ENCODE measurements at places on chromosomes 16 and 17.
A peak's percentile ranks its signal among the peaks of the same experiment; 100 is the strongest.

DNA sequence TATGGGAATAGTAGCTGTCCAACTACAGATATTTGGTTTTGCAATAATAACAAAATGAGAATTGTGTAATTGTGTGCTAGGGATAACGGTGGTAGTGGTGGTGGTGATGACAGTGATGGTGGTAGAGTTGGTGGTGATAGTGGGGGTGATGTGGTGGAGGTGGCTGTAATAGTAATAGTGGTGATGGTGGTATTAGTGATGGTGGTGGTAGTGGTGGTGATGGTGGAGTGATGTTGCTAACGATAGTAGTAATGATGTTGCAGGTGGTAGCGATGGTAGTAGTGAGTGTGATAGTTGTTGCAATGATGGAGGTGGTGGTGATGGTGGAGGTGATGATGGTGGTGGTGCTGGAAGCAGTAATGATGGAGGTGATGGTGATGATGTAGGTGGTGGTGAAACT, 94.4 kb downstream of the HS3ST3B1 start:
- no peaks in the 10 kb centered on the region for H3K4me1 ChIP-seq
- H3K27me3 ChIP-seq, result no peaks in the 10 kb centered on the region
- no peak for DNase-seq
- no peak overlapping the region for H3K4me3 ChIP-seq

DNA sequence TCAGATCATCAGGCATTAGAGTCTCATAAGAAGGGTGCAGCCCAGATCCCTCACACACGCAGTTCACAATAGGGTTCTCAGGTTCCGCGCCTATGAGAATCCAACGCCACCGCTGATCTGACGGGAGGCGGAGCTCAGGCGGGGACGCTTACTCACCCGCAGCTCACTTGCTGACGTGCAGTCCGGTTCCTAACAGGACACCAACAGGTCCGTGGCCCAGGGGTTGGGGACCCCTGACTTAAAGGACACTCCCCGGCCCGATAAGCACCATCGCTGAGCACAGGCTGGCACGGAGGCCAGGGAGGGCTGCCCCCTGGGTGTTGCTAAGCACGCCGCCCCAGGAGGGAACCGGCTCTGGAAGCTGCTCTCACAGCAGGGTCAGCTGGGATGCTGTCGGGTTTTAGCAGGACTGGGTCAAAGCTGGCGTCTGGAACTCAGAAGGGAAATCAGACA, 30.1 kb upstream of the BAHCC1 start:
- H3K4me3 ChIP-seq, result peak overlapping the region; percentile 3
- DNase-seq, result peak; percentile 32
- H3K36me3 ChIP-seq, result no peaks in the 10 kb centered on the region
- peaks cover 18% of the 10 kb centered on the region for H3K27me3 ChIP-seq

GRCh38 chr17:80261159-80261894, 675 bp downstream of the RNF213 start:
- H3K27me3 ChIP-seq, result no peaks in the 10 kb centered on the region
- peak overlapping the region; percentile 91 for H3K27ac ChIP-seq
- DNase-seq, result peak; percentile 89
- H3K4me1 ChIP-seq, result peaks cover 58% of the 10 kb centered on the region
- peaks cover 2% of the 10 kb centered on the region for H3K36me3 ChIP-seq

DNA sequence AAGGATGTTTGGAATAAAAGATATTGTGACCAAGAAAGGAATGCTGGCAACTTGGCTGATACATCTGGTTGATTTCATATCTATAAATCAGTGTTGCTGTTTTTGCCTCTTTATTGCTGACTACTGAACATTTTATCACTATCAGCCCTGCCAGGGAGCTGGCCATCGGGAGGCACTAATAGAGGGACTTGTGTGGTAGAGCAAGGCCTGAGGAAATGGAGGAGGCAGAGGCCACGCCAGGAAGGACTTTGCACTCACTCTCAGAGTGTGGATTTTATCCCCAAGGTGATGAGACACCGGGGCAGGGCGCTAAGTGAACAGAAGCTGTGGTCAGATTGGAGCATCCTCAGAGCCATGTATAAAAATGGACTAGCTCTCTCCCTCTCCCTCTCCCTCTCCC, 9.3 kb upstream of the CYB561 start:
- H3K27me3 ChIP-seq, result no peaks in the 10 kb centered on the region
- no peaks in the 10 kb centered on the region for H3K36me3 ChIP-seq

DNA sequence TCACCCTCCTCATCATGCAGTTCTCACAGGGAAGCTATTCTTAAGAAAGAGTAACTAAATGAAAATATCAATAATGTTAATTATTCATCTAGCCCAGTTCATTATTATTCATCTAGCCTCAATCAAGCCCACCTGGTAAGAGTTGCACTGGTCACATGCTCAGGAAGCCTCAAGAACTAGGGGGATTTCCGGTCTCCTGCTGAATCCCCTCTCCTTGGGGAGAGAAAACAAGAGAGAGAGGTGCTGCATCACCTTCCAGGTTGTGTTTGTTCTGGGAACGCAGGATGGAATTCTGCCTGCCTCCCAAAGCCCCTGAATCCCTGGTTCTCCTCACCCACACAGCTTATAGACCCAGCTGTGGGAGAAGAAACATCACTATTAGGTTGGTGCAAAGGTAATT, 164.0 kb downstream of the PMP22 start:
- no peak overlapping the region for H3K27ac ChIP-seq
- H3K27me3 ChIP-seq, result no peaks in the 10 kb centered on the region
- DNase-seq, result no peak

Data from natural killer cell (primary cell).